Fibroblast of the conjunctiva (primary cell): ENCODE measurements at places on chromosomes 4 and X.

DNA sequence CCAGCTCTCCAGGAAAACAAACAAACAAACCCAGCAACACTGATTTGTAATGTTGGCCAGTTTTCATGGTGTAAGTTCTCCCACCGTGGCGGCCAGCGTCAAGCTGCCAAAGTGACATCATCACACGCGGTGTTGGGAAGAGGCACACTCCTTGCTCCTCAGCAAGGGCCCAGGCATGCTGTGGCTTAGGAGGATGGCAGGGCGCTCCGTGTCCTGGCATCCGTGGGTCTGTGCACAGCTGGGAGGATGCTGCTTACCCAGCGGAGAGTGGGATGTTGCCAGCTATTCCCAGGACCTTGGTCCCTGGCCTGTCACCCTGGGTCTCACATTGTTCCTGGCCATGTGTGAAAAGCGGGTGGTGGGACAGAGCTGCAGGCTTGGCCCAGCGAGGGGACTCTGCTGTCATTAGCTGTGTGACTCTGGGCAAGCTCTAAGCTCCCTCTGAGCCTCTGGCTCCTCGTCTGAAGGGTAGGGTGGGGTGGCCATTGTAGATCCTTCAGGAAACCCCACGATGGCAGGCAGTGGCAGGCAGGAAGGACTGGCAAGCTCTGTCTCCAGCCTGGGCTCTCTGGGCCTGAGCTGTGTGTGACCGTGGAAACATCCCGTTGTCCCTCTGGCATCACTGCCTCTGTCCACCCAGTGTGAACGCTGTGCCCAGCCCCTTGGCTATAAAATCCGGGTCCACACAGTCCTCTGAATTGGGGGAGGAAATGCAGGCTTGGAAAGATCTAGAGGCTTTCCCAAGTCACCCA, 10.8 kb downstream of the PSAPL1 start:
- no peak for DNase-seq

GRCh38 chr4:142960867-142961644, 115.0 kb upstream of the INPP4B start:
- DNase-seq = no peak

GRCh38 chrX:40736170-40736505, 796 bp upstream of the MED14 start:
- DNase-seq = no peak

DNA sequence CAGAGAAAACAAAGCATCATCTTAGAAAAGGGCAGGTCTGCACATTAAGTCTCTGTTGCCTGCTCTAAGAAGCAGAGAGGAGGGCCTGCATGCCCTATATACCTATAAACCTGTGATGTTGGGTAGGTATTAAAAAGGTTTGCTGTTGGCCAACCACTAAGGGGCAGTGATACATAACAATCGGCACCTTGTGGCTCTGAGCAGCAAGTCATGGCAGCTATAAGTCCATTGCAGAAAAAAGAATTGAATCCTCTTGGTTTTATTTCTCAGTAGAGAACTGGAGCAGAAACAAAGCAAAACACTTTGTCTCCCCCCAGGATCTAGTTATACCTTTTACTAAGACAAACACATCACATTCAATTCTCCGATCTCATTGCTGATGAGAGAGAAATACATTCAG, 1364.4 kb downstream of the STIM2 start:
- DNase-seq = peak; percentile 41
